ENCODE measurements at places on chromosomes 1 and 21.

GRCh38 chr1:223242971-223243370, 99.9 kb upstream of the TLR5 start:
- DNase-seq = no peak

- DNase-seq = no peak
Observed at GRCh38 chr1:219171192-219171935, 2.3 kb upstream of the LYPLAL1 start.

DNA sequence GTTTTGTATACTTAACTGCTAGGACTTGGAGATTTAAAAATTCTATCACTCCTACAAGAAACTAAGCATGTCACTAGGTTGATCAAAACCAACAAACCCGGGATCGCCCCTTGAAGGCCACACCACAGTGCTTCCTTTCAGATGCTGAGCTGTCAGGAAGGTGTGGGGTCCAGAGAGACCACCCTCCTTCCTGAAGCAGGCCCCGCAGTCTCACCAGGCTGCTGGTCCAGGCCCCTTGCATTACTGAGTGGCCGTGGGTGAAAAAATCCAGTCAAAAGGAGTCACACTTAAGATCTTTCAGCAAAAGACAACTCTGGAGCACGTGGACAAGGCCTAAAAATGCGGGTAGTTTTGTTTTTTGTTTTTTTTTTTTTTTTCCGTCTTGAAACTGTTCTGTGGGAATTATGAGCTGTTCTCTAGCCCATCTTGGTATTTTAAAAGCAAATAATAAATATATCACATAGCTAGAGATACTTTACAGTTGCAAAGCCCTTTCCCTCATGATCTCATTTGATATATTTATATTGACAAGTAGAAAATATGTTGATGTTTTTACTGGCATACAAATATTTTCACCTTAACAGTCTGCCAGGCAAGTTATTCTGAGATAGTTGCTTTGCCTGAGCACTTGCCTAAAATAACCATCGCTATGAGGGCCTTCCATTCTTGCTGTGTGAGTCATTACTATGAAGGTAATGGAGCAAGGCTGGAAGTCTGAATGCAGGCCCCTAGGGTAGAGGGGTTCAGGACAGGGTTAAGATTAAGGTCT, 73.1 kb upstream of the EDEM3 start:
- no peak for DNase-seq

DNA sequence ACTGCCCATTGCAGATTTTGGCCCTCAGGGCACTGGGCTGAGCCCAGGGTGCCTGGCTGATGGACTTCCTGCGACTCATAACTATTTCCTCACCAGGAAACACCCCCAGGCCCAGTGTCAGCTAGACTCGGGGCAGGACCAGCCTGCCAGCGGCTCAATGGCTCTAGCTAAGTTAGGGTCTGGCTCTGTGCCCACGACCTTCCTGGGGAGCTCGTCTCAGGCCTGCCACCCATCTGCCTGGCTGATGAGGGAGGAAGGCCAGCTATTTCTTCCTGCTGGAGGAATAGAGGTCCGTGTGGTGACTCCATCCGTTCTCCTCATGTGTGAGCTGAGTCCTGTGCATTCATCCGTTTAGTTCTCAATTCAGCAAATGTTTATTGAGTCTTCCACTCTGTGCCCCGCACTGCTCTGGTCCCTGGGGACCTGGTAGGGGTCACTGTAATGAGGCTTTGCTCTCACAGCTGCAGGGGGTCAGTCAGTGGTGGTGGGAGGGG, 44.5 kb downstream of the KIRREL1 start:
- DNase-seq = no peak

DNA sequence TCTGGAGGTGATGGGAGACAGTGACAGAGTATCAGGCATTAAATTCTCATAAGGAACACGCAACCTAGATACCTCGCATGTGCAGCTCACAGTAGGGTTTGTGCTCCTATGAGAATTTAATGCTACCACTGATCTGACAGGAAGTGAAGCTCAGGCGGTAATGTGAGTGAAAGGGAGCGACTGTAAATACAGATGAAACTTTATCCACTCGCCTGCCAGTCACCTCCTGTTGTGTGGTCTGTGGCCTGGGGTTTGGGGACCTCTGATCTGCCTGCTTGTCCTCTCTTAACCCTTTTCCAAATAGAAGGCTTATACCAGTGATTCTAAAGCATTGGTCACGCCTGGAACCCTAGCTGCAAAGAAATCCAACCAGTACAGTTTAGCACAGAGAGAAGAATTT, 15.3 kb downstream of the GABPA start:
- no peak for DNase-seq

DNA sequence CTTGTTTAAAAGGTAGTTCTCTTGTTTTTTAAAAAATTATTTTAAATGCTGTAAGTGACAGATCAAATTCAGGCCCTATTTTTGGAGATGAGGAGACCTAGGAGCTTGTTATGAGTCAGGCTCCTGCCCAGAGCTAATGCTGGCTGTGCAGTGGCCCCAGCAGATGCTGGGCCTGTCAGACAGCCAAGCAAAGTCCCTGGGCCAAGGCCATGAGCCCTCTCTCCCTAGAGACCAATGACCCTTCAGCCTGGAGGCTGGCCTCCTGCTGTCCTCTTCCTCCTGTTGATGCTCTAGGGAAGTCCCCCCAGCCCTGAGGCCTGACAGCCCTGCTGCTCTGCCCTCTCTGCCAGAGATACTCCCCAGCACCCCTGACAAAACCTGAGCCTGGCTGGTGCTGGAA, 128.1 kb upstream of the CTTNBP2NL start:
- DNase-seq = no peak

- no peak for DNase-seq
Observed at GRCh38 chr1:229408458-229409037, 25.3 kb downstream of the ACTA1 start.

- no peak for DNase-seq
Observed at GRCh38 chr1:6218375-6219164, 12.7 kb downstream of the RNF207 start.

- no peak for DNase-seq
Observed at GRCh38 chr1:25099343-25099951, 132.9 kb downstream of the SYF2 start.

DNA sequence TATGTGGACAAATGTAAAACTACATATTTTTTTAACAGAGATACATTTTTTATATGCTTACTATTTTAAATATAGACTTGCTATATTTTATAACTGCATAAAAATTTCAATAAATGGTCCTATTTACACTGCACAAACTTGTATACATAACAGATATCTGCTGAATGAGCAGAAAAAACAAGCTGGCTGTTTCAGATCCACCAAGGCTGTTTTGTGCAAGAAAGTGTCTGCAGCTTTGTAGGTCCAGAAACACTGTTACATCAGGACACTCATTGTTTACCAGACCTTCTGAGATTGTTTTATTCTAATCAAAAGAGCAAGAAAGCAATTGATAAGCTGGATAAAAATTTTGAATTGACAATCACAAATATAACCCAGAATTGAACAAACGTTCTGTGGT, 99.3 kb downstream of the NCAM2 start:
- no peak for DNase-seq

DNA sequence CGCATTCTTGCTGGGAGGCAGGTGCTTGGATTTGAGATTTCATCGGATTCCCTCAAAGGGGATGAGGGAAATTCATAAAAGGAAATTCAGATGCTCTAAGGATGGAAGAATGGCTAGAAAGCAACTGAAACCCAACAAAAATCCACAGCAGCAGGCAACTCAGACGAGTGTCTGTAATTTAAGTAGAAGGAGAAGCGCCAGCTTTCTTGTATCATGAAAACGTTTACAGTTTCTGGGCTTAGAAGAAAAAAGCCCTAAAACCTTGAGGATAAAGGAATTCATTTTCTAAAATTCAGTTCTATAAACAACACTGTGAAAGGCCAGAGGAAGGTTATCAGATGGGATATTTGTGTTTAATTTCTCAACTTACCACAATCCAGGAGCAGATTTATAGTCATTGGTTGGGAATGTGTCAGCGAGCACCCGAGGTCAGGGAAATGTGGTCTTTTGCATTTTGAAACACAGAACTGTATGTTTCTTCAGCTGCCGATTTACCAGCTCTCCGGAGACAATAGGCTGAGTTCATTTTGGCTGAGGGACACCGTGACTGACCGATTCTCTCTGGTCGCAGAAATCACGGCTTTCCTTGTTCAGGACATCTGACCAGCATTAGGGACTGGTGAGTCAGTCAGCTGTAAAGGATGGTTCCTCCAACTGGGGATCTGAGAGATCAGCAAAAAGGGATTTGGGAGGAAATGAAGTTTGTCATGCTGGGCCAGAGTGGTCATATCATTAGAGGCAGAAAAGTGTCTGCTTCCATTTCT, 111.6 kb upstream of the ERRFI1 start:
- DNase-seq = peak; percentile 70

DNA sequence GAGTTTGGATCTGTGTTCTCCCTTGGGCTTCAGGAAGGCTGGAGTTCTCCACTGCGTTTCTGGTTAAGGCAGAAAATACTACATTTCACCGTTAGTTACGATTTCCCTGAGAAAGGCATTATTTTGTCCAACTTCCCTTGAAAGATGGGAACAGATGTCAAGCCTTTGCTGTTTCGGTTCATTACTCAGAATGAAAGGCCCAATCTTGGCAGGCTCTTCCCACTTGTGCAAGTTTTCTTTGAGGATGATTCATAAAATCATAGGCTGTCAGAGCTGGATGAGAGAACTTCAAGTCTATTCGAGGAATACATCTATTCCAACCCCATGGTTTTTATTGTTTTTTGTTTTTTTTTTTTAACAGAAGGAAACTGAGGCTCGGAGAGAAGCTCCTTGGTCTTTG, 205.2 kb downstream of the GRIK3 start:
- no peak for DNase-seq

DNA sequence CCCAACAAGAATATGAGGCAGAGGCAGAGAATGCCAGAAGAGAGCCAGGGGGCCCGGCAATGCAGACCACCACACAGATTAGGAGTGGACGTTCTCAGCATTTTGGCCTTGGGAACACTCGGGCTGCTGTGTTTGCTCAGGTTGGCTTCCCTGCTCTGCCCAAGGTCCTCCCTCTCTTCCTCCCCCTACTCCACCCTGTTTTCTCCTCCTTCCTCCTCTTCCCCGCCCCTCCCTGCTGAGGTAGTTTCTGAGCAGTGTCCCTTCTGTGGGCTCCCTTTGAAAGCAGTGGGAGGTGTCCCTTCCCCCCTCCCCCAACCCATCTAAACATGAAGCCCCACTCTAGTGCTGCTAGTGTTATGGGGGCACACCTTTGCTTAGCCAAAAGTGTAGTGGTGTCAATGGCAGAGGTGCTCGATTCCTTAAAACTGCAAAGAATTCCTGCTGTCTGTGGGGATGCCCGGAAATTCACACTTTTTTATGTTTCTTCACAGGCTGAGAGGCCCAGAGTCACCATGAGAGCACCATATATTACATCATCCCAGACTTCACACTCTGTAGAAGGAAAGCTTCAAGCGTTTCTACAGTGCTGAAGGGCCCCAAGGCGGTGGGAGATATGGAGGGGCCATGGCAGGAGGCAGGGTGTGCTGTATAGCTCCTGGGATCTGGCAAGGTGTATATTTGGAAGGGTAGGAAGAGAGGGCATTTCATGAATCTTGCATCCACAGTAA, at the start of gene HHIPL2:
Gene HHIPL2, minus strand, starts transcription at position 161 of the 728 bp plus-strand sequence. Its CDS starts 60 bp downstream, at position 101.
- DNase-seq = no peak

GRCh38 chr1:76613886-76614285, 253.4 kb upstream of the ST6GALNAC5 start:
- DNase-seq = no peak

Measured in brain pericyte (primary cell).